Skeletal muscle cell (primary cell): ENCODE measurements at places on chromosomes 2 and 18.

DNA sequence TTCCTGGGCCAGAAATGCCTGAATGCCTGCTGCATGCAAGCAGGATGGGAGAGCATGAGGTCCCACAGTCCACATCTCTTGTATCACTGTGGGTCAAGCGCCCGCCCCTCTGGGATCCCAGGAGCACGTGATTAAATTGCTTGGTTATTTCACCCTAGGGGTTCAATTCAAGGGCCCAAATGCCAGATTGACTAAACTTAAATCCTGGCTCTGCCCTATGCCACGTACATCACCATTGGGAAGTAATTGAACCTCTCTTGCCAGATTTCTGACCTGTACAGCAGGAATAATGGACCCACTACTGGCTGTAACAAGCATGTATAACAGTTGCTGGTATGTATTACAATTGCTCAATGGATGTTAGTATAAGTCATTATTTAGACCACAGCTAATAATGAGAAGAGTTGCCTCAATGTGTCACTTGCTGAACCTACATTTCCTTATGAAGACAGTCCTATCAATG, 19.9 kb downstream of the FHL2 start:
- DNase-seq, result no peak

GRCh38 chr2:70214953-70215549, 24.2 kb upstream of the C2orf42 start:
- peak; percentile 41 for DNase-seq

- DNase-seq, result no peak
Measured at GRCh38 chr18:79742076-79742475, 55.7 kb upstream of the KCNG2 start.

DNA sequence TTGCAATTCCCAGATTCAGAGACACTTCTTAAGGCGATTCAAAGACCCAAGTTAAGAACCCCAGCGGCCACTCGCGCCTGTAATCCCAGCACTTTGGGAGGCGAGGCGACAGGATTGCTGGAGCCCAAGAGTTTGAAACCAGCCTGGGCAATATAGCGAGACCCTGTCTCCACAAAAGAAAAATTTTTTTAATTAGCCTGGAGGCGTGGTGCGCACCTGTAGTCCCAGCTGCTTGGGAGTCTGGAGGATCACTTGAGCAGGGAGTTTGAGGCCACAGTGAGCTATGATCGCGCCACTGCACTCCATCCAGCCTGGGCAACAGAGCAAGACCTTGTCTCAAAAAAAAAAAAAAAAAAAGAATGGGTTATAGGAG, 585 bp upstream of the ANAPC1 start:
- no peak for DNase-seq

DNA sequence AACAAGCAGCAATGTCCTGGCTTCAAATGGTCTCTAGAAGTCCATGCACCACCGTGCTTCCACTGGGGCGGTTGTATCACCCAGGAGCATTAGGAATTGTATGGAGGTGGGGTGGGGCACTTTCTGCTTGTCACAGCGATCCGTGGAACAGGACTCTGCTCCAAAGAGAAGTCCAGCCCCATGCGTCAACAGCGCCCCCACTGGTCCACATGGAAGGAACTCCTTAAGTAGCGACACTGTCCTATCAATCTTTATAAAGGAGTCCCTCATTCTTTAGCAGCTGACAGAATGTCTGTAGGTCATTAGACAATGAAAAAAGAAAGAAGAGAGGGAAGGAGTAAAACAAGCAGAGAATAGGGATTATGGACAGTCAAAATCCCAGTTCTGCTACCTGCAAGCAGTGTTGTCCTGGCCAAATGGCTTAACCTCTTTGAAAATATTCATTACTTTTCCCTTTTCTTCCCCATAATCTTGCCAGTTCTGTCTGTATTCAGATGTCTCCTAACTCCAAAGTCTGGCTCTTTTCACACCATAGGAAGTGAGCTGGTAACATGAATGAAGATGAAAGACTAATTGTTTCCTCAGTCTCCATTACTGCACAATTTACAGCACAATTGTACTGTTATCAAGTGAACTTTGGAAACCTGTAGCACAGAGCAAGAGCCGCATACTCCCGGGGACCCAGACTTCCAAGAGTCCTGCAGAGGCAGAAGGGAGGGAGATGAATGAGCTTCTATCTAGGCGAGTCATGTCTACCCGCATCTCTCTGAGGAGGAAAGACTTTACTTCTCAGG, 9.9 kb downstream of the NFE2L2 start:
- no peak for DNase-seq

GRCh38 chr2:168583710-168584521, 127.8 kb downstream of the CERS6 start:
- DNase-seq, result peak; percentile 61

DNA sequence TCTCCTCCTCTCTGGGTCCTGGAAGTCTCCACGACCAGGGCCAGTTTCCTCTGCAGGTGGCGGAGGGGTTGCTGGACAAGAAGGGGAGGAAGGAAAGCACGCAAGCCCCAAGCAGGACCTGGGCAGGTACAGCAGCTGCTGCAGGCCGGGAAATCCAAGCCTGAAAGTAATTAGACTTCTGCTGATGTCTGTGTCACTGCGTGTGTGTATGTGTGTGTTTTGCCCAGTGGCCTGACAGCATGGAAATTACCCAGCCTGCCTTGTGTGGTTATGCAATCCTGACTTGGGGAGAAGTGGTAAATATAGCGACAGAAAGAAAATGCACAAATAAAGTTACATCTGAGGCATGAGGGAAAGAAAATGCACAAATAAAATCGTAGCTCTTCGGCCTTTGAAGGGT, 121.8 kb upstream of the ZBTB14 start:
- DNase-seq, result no peak

GRCh38 chr18:50724751-50725151, 95.1 kb downstream of the MRO start:
- DNase-seq, result no peak

DNA sequence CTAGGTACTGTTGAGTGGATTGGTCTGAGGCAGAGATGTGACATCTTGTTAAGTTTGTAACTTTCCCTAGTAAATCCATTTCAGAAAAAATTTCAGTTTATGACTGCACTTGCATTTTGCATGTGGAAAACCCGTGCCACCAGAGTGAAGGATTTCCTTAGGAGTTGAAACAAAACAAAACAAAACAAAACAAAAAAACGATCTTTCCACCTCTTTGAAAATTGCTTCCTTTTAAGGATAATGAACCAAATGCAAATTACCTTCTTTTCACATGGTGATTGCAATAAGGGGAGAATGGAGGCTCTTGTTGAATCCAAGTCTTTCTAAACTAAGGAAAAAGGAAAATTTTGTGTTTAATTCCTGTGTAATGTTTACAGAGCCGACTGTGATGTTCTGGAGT, 43.2 kb downstream of the PHLPP1 start:
- DNase-seq, result no peak

- DNase-seq, result no peak
Measured at GRCh38 chr18:45444040-45444439, 171.2 kb upstream of the SLC14A2 start.

GRCh38 chr2:208039376-208040110, 14.2 kb upstream of the PLEKHM3 start:
- no peak for DNase-seq

GRCh38 chr18:8367217-8367988, 241.8 kb upstream of the RAB12 start:
- DNase-seq, result no peak

DNA sequence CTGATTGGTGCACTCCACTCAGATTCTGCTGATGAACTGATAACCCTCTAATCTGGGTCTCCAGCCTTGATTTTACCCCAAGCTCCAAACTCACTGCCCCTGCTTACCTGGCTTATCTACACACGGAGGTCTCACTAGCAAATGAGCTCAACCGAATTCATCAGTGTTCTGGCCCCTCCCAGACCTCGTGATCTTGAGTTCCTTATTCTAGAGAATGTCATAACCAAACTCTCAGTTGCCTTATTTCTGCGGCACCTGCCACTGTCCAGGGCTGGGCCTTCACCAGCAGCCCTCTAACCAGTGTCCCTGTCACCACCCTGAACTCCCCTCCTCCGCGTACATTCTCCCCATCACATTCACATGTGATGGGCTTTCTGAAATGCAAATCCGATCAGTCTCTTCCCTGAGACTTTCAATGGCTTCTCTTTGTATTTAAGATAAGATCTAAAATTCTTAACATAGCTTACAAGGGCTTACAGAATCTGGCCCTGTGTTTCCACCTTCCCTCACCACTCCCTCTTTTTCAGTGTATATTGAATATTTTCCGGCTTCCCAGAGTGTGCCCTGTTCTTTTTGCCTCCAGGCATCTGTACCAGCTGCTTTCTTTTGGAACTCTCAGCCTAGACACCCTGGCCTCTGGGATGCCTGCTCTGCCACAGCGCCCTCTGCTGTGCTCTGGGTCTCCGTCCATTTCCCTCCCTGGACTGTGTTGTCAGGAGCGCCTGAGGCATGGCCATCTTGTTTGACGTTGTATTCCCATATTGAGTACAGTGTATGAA, 31.1 kb downstream of the NAB1 start:
- DNase-seq, result no peak

DNA sequence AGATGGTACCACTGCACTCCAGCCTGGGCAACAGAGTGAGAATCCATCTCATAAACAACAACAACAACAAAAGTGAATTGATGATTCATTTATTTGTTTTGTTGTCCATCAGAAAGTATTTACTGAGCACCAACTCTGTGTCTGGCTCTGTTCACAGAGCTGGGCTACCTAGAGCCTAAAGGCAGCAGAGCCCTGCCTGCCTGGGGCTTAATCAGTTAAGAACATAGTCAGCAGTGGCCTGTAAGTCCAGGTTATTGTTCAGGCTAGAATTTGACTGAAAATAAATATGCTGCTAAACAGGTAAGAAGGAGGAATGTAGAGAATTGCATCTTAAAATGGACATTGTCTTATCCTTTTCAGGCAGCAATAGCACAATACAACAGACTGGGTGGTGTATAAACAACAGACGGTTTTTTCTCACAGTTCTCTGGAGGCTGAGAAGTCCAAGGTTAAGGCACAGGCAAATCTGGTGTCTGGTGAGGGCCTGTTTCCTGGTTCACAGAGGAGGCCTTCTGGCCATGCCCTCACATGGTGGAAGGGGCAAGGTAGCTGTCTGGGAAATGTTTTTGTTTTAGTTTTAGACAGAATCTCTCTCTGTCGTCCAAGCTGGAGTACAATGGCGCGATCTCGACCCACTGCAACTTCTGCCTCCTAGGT, 22.2 kb upstream of the ARL4C start:
- no peak for DNase-seq

DNA sequence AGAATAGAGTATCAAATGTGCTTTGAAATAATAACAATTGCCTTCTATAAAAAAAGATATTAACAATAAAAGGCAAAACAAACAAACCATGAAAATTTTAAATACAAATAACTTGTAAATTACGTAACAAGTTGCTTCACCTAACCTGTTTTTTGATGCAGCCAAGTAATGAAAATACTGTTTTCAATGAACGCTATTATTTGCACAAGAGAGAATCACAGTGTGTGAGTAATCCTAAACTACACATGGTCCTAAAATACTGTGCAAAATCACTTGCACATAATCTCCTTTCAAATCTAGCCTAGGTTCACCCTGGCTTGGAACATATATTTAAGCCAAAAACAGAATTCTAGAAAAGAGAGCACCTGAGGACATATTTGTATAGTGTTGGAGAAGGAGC, 98.9 kb downstream of the CCDC148 start:
- DNase-seq, result no peak

GRCh38 chr2:58101500-58101899, 54.9 kb downstream of the VRK2 start:
- DNase-seq, result no peak

DNA sequence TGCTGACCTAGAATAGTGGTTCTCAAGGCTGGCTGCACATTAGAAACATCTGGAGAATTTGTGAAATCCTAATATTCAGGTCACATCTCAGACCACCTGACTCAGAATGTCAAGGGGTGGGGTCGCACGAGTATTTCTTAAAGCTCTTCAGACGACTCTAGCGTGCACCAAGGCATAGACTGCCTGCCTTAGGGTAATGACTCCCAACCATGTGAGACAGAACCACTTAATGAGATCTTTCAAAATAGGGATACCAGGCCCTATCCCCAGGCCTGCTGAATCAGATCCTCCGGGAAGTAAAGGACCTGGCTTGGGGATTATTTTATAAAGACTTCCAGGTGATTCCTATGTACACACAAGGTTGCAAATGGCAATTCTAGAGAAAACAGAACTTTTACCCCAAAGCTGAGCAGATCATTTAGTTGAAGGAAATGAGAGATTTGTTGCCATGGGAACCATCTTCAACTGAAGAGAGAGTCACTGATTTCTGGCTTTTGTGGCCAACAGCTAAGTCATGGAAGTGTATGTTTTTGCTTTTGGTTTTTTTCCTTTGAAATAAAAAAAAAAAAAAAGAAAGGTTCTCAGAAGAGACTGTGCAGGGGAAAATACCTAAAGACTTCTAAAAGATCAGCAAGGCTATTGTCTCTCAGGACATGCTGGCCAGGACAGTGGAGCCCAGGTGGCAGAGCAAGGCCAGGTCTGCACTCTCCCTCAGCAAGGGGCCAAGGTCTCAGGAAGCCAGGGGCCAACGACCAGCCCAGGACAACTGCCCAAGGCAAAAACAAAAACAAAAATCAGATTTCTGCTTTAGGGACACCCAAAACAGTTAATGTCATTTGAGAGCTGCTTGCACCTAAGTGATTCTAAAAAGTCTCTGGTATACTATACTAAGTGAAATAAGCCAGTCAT, 15.3 kb upstream of the LOXHD1 start:
- DNase-seq, result no peak

GRCh38 chr2:165219481-165219880, 15.6 kb upstream of the SCN3A start:
- no peak for DNase-seq

GRCh38 chr2:41598161-41598894, 449.5 kb upstream of the PKDCC start:
- no peak for DNase-seq

GRCh38 chr2:9099341-9099751, 95.9 kb upstream of the MBOAT2 start:
- peak; percentile 23 for DNase-seq

GRCh38 chr18:46917108-46917802, at the start of the genes KATNAL2 and PIAS2:
Gene KATNAL2, plus strand, starts transcription at chr18:46917602. Its CDS starts 29,271 bp downstream, at chr18:46946873.
Gene PIAS2, minus strand, starts transcription at chr18:46917507. Its CDS starts 162 bp downstream, at chr18:46917345.
- no peak for DNase-seq

DNA sequence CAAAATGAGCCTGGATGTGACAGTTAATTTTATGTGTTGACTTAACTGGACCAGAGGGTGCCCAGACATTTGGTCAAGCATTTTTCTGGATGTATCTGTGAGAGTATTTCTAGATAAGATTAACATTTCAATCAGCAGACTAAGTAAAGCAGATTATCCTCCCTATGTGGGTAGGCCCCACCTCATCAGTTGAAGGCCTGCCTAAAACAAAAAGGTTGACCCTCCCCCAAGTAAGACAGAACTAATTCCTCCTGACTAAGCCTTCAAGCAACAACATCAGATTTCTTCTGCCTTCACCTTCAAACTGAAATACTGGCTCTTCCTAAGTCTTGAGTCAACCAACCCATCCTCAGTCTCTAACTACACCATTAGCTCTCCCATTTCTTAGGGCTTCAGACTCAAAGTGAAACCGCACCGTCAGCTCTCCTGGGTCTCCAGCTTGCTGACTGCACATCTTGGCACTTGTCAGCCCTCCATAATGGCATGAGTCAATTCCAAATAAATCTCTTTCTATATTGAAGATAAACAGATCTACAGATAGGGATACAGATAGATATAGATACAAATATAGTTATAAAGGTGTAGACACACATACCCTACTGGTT, 47.9 kb downstream of the MEMO1 start:
- DNase-seq, result no peak
